Bronchial epithelial cell (primary cell): ENCODE measurements at places on chromosomes 12 and 14.

DNA sequence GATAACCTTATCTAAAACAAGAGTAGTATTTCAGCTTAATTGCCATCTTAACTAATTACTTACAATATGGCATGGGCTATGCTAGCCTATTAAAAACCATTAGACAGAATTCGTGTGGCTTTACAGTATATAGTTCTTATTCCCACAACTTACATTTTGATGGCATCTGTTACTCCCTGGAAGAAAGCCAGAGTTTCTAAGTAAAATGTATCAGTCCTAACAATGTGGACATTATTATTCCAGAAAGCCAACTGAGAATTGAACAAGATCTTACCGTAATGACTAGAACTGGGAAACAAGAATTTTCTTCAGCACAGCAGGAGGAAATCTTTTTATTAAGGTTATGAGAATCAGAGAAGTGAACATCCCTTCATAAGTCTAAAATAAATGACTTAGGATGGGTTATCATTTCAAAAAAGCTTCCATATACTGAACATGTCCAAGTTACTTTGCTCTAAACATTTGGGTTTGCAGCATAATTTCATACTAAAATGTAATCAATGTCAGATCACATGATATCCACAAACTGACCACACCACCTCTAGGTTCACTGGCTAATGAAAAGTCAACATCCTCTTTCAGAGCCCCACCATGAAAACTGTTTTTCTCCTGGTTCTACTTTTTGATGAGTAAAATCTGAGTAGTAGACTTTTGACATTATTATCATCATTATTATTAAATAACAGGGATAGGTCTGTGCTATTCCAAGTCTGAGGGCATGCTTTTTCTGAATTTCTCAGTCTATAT, 179.7 kb downstream of the SSPN start:
- no peak for DNase-seq

GRCh38 chr12:34604631-34605509, 582.6 kb downstream of the ALG10 start:
- no peak for DNase-seq

GRCh38 chr14:95396221-95396620, 76.5 kb upstream of the CLMN start:
- DNase-seq = no peak

DNA sequence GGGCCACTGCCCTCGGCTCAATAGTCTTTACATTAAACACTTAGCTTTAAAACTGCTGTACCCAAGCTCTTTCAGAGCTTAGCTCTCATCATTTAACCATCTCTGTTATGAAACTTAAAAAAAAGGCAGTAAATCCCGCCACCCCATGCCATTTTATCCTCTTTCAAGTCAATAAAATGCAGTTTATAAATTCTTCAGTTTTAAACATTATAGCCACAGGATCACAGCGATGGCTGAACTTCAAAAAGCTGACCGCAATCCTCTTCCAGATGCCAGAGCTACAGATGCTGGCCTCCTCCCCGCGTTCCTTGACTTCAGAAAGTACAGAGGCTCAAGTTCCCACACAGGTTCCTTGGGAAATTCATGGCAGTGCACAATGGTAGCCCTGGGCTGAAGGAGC, 4.2 kb downstream of the OR10G3 start:
- DNase-seq = no peak

- no peak for DNase-seq
Measured at GRCh38 chr14:104956290-104956890, 21.8 kb downstream of the AHNAK2 start.

DNA sequence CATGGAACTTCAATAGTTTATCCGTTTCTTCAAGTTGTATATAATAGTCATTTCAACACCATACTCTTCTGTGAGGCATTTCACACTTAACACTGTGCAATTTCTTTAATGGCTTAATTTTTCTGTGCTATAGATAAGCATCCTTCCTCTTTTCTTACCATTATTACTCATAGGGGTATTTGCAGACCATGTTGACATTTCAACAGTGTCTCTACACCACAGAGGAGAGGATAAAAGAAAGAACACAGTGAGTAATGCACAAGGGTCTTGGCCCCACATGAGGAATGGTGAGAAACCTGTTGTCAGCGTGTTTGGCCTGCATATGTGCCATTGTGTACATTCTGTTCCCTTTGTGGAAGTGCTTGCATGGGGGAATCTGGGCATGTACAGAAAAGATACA, 421.5 kb upstream of the MDGA2 start:
- no peak for DNase-seq

DNA sequence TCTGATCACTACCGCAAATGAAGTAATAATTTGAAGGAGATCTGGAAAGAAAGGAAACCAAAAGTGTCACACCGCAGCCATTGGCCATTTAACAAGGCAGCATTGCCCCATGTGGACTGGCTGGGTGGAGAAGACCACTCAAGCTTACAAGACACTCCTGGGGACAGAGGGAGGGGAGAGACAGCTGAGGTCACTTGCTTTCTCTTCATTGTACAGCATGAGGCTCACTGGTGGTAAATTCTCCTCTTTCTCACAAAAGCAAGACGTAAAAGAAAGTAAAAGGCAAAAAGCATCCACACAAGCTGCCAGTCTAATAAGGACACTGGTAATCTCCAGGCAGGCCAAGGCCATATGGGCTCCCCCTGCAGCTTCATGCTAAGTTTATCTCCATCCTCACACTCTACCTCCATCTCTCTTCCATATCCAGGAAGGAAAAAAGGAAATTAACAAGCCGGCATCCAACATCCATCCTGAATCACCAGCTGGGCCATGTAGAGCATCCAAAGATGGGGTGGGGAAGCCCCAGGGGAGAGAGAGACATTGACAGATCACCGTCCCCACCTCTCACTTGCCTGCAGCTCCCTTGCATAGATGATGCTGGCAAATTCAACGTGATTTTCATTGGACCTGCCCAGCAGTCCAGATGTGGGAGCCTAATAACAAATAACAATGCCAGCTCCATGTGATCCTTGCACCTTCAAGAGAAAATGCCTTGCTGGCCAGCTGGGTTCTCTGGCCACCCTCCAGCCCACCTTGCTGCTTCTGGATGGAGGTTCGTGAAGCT, 100.6 kb downstream of the DPF3 start:
- DNase-seq = no peak

- DNase-seq = no peak
Measured at GRCh38 chr14:64714432-64715025, 10.3 kb downstream of the PLEKHG3 start.
